ENCODE measurements at places on chromosomes 12 and 14.
A peak's percentile ranks its signal among the peaks of the same experiment; 100 is the strongest.

- peak; percentile 76 for DNase-seq
Measured at GRCh38 chr14:71591929-71592328, 340.3 kb upstream of the RGS6 start.

DNA sequence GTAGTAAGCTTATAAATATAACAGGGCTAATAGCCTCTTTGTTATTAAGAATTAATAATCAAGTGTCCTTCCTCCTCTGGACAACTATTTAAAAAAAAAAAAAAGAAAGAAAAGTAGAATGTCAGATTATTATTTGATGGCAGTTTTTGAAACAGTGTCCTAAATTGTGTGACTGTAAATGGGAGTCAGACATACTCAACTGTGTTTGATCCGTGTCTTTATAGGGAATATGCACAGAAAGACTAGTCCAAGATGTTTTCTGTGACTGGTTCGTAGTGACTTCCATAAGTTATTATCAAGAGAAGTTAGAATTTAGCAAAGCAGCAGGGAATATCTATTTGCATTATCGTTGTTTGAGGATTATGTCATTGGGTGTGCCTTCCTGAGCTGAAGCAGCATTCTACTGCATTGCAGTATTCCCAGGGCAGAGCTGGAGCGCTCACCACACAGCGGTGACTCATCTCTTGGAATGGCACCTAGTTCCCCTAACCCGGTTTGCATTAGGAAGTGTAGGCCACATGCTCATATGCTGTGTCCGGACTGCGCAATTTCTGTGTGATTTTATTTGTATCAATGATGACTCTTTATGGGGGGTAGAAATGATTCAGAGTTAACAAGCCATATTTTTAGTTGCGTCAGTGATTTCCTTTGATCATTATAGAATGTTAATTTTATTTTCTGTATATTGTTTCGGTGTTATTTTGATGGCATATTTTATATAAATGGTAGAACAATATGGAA, 7.9 kb downstream of the DYNC1H1 start:
- peak; percentile 99 for DNase-seq

DNA sequence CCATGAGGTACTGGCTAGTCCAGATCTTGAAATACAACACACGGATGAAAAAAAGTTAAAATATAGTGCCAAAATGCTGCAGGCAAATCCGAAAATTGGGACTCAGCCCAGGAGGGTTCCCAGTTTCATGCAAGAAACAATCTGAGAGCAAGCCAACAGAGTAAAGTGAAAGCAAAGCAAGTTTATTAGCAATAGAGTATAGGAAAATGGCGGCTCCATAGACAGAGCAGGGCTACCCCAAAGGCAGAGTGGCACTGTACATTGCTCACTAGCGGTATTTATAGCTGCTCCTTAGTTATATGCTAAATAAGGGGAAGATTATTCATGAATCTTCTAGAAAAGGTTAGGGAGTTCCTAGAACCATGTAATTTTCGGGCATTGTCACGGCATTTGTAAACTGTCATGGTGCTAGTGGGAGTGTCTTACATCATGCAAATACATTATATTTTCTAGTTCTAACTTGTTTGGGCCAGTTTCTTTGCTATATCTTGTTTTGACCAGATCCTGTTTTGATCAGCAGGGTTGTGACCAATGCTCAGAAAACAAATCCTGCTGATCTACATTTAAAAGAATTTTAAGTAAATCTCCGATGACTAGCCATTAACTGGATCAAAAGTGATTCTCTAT, 29.1 kb downstream of the RECQL start:
- no peak for DNase-seq

DNA sequence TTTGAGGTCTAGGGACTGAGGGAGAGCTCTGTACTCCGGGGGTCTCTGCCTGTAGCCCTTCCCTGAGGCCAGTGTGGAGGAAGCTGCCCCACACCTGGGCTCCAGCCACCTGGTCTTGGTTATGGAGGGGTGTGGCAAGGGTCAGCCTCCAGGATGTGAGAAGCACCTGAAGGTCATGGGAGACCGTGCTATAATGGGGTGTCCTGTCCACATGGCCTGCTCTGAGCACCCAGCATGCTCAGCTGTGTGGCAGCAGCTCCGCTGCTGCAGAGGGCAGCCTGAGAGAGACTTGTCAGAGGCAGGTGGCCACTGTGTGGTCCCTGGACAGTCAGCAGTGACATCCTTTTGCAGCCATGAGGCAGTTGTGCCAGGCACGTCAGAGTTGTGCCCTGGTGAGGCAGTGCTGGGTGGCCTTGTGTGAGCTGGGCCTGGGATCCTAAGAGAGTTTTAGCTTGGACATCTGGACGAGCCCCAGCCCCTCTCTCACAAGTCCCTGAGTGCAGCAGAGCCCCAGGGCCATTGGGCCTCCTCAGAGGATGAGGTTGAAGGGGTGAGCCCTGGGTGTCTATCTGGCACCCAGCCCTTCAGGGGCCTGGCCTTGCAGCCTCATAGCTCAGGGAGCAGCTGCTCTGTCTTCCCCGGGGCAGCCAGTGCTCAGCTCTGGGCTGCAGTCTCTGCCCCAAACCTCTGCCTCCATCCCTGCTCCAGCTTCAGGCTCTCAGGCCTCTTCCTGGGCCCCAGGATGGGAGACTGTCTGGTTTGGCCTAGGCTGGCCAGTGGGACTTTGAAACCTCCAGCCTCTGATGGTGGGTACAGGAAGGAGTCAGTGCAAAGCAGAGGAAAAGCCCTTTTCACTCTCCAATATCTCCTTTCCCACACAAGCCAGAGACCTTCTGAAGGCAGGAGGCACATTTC, 7.4 kb upstream of the ATG101 start:
- DNase-seq: no peak

- no peak for DNase-seq
Measured at GRCh38 chr12:24232531-24232930, 283.1 kb upstream of the SOX5 start.

- peak; percentile 44 for DNase-seq
Measured at GRCh38 chr12:94595152-94595551, 55.2 kb downstream of the TMCC3 start.

- DNase-seq: no peak
Measured at GRCh38 chr12:65462484-65462883, 184.0 kb downstream of the MSRB3 start.

GRCh38 chr12:128178966-128179365, 88.0 kb upstream of the TMEM132C start:
- no peak for DNase-seq

GRCh38 chr14:56956182-56956581, 145.9 kb upstream of the OTX2 start:
- no peak for DNase-seq

GRCh38 chr12:9328065-9328464, 119.9 kb upstream of the PZP start:
- no peak for DNase-seq

DNA sequence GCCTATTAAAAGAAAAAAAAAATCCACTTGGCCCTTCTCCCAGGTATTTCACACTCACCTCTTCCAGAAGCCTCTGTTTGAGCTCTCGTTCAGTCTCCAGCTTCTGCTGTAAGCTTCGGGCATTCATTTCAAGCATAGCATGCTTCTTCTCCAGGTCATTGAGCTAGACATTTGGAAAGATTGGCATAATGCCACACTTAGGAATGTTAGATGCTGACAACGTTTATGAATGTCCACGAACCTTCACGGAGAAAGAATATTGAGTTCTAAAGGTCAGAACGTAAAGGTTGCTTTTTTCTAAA, 60.5 kb downstream of the PRKAB1 start:
- no peak for DNase-seq

DNA sequence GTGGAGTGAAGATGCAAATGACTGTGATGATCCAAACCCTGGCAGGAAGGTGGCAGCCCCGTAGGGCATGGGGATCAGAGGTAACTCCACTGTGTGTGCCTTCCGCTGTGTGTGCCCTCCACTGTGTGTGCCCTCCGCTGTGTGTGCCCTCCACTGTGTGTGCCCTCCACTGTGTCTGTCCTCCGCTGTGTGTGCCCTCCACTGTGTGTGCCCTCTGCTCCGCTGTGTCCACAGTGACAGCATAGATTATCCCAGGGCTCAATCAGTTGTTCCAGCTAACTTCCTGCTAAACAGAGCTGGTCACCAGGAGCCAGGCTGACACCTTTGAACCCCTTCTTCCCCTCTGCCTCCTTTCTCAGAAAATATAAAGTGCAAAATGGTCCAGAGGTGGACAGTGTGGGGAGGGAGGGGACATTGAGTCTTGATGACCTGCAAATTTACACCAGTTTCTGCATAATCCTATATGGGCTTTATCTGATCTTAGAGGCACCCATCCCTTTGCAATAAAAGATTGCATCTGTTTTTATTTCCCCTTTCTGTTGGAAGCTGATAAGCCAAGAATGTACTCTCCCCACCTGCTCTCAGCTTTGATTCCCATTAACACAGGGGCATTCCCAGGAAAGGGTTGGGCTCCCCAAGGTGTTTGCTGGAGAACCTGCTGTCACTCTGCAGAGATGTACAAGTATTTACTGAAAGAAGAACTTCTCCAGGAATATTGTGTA, 21.6 kb upstream of the HNF1A start:
- DNase-seq: no peak
